ENCODE measurements at places on chromosomes 3 and 15.
A peak's percentile ranks its signal among the peaks of the same experiment; 100 is the strongest.

DNA sequence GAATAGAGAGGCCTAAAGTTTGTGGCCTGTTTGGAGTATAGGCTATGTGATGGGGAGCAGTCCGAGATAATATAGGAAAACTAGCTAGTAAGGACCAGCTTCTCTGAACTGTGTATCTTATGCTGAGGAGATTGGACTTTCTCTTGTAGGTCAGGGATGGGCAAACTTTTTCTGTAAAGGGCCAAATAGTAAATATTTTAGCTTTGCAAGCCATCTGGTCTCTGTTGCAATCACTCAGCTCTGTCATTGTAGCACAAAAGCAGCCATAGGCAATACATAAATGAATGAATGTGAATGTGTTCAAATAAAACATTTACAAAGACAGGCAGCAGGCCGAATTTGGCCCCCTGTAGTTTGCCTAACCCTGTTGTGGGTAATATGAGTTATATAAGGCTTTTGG lies 24.5 kb downstream of the TMOD3 start:
- DNase-seq = no peak

DNA sequence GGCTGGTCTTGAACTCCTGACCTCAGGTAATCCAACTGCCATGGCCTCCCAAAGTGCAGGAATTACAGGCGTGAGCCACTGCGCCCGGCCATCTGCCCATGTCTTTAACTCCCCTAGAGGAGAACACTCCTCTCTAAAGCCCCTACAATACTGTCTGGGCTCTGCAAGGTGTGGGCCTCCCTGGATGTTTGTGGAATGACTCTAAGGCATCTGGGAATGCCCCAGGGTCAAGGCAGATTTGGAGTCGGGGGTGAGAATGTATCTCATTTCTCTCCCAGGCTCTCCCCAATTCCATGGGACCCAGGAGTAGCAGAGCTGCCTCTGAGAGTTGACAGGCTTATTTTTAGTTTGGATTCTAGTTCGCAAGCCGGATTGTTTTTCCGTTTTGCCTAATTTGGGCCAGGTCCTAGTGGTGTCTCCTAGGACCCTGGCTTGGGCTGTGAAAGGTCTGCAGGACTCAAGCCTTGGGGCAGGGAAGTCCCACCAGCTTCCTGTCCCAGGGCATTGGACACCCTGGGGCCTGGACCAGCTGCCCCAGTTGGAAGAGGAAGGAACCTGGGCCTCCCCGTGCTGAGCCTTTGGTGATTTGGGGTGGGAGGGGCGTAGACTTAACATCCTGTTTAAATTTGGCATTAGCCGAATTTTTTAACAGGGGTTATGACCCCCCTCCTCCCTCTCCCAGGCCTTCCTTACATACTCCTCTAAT lies 53.5 kb downstream of the MAGEF1 start:
- no peak for DNase-seq

GRCh38 chr3:171456765-171457606 lies 3.2 kb downstream of the TNIK start:
- no peak for DNase-seq

DNA sequence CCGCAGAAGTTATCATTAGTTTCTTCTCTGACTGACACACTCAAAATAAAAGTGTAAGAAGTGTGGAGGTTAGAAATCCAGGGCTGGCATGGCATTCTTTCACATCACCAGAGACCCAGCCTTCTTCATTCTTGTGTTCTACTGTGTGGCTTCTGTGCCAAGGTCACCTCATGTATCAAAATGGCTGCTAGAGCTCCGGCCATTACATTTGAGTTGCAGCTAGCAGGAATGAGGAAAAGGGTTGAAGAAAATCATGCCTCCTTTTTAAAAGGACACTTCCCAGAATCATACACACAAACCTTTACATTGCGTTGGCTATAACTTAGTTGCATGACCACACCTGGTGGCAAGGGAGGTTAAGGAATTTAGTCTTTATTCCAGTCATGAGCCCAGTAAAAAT lies 345.6 kb upstream of the PROK2 start:
- no peak for DNase-seq

- DNase-seq = no peak
Observed at GRCh38 chr3:1056744-1057143, 36.1 kb upstream of the CNTN6 start.

- DNase-seq = no peak
Observed at GRCh38 chr3:138440596-138440995, 6.2 kb downstream of the ESYT3 start.

- peak; percentile 41 for DNase-seq
Observed at GRCh38 chr3:184230081-184230602, 757 bp downstream of the VWA5B2 start.

DNA sequence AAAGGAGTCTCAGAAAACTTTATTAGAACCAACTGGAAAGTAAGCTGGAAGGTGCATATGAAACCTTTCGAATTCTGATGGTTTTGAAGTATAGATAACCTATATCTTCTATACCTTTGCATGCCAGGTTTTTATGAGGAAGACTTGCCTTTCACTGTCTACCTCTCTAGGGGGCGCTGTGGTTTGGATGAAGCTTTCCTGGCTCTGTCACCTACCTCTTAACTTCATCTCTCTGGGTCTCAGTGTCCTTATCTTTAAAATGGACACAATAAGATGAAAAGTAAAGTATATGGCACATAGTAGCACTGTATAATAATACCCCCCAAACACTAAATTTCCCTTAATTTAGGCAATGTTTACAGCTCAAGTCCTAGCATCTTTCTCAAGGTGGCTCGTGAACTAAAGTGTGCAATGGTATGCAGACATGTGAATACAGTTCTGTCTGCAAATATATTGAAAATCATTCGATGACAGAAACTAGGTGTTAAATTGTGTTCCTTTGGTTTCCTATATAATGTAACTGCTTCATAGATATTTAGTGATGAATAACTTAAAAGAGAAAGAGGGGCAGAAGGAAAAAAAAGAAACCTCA lies 314.3 kb downstream of the CHST2 start:
- DNase-seq = no peak

GRCh38 chr15:80679167-80679803 lies 15.8 kb upstream of the ABHD17C start:
- DNase-seq = no peak

- no peak for DNase-seq
Observed at GRCh38 chr15:85351965-85352364, 28.4 kb upstream of the AKAP13 start.

DNA sequence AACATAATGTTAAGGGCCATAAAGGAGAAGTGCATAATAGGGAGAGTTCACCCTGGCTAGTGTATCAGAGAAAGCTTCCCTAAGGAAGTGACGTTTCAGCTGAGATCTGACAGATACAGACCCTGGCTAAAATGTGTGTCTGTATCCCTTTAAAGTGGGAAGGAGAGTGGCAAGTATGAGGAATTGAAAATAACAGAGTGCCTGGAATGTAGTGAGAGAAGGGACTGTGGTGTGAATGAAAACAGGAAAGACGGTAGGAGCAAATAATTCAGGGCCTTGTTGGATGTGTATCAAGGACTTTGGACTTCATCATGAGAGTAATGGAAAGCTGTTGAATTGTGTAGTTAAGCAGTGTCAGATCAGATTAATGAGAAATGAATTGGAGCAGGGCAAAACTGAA lies 30.5 kb downstream of the NEO1 start:
- DNase-seq = no peak

DNA sequence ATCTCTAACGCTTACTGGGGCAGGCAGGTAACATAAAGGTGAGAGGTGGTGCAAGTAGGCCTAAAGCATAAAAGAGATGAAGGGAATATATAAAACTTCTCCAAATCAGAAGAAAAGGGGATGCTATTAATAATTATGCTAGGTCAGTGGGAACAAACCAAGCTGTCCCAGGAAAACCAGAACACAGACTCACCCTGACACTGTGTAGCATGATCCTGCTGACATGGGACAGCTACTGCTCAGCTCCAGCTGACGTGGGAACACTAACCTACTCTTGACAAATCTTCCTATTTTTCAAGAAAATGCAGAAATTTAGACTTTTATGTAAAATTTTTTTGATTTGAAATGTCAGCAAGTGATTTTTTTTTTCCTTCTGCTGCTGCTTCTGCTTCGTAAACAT lies 203.5 kb downstream of the KCNMB2 start:
- DNase-seq = no peak

DNA sequence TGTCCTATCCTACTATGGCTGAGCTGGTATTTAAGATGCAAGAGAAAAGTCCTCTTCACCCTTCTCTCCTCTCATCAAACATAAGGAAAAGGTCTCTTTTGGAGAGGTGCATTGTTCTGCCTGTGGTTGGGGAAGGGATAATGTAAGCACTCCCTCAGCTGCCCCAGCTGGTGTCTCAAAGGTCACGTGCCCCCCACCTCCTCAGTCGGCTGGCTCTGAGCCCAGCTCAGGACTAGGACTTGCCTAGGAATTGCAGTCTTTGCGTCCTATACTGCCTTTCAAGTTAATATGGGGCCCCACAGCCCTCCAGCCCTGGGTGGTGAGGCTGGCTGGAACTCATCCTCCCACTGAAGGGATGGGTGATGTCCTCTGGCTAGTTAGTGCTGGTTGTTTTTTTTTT lies 29.7 kb downstream of the OR4F15 start:
- no peak for DNase-seq

DNA sequence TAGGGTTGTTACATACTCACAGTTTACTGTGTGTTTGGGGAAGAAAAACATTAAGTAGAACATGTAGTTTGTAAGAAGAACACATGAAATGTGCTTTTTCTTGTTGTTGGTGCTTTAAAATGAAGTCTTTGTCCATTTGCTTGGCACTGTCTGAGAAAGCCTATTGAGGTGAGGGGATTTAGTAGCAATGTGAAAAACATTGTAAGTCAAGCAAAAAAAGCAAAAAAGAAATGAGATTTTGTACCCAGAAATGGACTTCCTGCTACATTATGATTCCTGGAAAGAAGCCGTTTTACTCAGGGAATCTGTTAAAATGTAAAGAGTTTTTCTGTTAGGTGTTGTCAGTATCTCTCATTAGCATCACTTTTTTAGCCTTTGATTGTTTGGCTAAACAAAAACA lies 59.9 kb downstream of the KAT2B start:
- no peak for DNase-seq

DNA sequence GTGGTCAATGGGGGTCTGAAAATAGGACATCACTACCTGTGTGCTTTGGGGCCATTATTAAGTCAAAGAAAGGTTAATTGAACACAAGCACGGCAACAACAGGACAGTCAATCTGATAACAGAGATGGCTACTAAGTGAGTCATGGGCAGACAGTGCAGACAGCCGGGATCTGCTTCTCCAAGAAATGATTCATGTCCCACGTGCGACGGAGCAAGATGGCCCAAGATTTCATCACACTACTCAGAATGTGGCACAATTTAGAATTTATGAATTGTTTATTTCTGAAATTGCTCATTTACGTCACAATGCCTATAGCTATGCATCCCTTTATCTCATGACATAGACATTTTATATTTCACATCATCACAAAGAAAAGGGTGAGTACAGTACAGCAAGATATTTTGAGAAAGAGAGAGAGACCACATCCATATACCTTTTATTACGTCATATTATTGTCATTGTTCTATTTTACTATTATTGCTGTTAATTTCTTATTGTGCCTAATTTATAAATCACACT lies 770.6 kb upstream of the NR2F2 start:
- DNase-seq = no peak

DNA sequence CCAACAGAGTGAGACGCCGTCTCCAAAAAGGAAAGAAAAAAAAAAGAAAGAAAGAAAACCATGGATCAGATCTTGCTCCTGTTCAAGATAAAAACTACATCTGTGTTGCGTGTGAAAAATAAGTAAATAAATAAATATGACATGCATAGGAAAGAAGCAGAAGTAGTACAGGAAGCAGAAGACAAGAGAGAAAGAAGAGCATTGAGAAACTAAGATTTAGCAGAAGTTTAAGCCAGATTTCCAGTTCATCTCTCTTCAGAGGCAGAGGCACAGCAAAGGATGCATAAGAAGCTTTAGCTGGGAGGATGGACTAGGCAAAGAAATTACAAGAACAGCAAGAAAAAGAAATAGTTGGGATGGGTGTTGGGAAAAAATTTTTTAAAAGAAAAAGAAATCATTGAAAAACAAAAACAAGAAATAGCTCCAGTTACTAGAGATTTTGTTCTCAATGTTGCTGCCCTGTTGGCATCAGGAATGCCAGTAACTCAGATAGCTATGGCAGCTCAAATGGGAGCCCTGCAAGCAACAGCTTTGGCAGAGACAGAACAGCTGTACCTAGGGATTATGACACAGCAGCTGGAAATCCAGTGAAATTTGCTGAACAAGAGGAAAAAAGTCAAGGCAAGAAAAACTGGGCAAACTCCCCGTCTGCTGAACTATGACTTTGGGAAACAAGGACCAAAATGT lies 17.3 kb downstream of the AP3S2 start:
- no peak for DNase-seq

DNA sequence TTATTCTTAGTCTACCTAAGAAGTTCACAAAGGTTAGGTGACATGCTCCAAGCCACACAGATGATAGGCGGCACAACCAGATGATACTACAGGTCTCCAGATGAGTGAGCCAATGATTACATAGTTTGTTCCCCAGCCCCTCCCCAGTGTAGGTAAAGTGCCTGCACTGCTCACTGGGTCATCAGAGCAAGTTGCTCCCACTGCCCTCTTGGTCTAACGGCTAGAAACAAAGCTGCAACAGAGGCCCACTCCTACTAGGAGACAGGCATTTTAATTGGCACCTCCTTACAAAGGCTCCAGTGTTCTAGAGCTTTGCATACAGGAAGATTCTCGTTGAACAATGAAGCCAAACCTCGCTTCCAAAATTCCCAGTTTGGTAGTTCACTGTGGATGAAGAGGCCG lies 47.3 kb downstream of the TMEM44 start:
- DNase-seq = no peak

DNA sequence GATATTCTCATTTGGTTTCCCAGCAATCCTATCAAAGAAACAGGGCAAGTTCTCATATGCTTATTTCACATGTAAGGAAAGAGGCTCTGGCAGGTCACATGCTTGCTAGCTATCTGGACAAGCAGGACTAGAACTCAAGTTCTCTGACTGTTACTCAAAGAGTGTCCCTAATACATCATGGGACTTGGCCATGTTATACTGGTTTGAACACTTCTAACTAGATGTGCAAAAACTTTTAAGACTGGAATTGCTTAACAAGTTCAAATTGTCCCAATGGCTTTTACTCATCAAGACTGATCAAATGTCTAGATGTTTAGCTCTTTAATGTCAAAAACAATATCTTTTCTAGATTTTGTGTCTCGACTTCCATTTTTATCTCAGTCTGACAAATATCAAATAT lies 6.8 kb downstream of the GATM start:
- no peak for DNase-seq

GRCh38 chr15:79942741-79943481 lies 28.1 kb downstream of the BCL2A1 start:
- no peak for DNase-seq

DNA sequence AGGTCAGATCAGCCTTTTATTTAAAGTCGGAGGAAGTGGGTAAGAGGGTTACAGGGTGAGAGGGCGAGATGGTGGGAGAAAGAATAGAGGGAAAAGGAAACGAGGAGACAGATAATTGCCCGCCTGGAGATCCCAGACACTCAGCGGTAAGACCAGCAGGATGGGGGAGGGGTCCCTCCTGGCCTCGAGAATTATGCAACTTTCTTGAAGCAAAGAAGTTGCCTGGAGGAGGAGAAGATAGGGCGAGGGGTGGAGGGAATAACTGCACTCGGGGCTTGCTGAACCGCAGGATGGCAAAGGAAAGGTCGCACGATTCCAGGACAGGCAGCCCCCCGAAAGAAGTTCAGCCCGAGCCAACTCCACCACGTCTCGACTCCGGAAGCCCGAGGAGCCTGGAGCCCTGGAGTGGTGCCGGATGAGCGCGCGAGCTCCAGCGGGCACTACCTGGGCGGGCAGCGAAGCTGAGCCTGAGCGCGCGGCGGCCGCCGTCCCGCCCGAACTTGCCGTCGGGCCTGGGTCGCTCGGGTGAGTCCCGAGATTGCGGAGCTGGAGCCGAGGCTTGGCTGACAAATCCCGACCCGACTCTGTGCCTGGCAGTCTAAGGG lies 402 bp downstream of the WWTR1 start:
- no peak for DNase-seq

GRCh38 chr3:34140616-34141015 lies 342.2 kb downstream of the PDCD6IP start:
- DNase-seq = no peak
